ENCODE measurements at places on chromosomes 4 and X.

GRCh38 chr4:127632420-127633403, at the start of gene INTU:
INTU (plus strand) TSS chr4:127632957; CDS start chr4:127633035, 78 bp downstream.
- peak; percentile 98 for DNase-seq

GRCh38 chr4:39363773-39364393, 2.3 kb downstream of the RFC1 start:
- DNase-seq: no peak

- DNase-seq: peak; percentile 43
Measured at GRCh38 chrX:72027024-72027913, 104.4 kb downstream of the RTL5 start.

- DNase-seq: peak; percentile 37
Measured at GRCh38 chrX:124594017-124594651, 247.8 kb downstream of the SH2D1A start.

DNA sequence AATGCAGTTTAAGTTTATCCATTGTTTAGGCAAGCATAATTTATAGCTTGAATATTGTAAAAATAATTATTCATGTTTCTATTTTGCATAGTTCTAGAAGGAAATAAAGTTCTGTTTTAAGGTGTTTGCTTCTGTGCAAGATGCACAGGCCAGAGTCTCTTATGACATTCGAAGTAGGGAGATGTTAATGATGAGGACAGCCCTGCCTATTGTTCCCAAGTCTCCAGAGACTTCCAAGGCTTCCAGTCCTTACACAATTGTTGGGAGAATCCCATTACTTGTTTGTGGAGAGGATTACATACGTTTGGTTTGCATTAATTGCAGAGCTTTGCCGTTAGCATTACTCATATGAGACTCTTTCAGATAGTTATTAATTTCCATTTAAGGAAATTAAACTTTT, 96.2 kb upstream of the ANK2 start:
- DNase-seq: no peak

GRCh38 chrX:114338870-114339269, 245.0 kb upstream of the HTR2C start:
- DNase-seq: no peak

DNA sequence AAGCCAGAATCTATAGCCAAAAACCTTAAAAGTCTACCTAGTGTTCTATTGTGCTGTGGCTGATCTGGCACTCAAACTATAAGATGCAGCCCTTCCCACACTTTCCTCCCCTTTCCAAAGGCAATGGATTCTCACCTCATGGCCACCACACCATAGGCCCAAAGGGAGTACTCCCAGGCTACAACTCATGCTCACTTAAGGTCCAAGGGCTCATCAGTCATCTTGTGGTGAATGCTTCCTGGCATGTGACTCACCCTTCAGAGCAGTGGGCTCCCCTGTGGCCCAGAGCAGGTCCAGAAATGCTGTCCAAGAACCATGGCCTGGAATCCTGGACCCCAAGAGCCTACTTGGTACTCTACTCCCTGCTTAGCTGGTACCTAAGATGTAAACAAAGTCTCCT, 181.0 kb downstream of the CHRDL1 start:
- no peak for DNase-seq

- no peak for DNase-seq
Measured at GRCh38 chrX:34654696-34655490, 2.2 kb downstream of the TMEM47 start.

- DNase-seq: no peak
Measured at GRCh38 chr4:52107745-52108144, 56.6 kb downstream of the SPATA18 start.

DNA sequence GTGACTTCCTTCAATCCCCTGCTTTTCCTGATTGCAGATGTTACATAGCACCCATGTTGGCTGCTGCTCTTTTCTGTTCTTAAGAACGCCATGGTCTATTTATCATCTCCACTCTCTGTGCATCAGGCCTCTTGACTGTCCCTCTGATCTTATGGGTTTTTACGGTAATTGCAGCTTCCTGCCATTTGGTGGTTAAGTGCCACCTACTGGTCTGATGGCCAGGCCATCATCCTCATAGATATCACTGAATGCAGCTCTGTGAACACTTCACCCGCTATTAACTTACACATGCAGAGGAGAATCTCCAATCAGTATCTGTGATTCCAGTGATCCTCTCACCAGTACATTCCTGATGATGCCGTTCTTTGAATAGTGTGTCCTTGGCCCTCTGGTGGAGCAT, 382.4 kb downstream of the TRAM1L1 start:
- DNase-seq: no peak

DNA sequence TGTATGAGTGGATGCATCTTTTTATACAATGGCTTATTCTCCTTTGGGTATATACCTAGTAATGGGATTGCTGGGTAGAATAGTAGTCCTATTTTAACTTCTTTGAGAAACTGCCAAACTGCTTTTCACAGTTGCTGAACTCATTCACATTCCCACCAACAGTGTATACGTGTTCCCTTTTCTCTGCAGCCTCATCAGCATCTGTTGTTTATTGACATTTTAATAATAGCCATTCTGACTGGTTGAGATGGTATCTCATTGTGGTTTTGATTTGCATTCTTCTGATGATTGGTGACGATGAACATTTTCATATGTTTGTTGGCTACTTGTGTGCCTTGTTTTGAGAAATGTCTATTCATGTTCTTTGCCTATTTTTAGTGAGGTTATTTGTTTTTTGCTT, 687.0 kb upstream of the EPHA5 start:
- DNase-seq: peak; percentile 89

DNA sequence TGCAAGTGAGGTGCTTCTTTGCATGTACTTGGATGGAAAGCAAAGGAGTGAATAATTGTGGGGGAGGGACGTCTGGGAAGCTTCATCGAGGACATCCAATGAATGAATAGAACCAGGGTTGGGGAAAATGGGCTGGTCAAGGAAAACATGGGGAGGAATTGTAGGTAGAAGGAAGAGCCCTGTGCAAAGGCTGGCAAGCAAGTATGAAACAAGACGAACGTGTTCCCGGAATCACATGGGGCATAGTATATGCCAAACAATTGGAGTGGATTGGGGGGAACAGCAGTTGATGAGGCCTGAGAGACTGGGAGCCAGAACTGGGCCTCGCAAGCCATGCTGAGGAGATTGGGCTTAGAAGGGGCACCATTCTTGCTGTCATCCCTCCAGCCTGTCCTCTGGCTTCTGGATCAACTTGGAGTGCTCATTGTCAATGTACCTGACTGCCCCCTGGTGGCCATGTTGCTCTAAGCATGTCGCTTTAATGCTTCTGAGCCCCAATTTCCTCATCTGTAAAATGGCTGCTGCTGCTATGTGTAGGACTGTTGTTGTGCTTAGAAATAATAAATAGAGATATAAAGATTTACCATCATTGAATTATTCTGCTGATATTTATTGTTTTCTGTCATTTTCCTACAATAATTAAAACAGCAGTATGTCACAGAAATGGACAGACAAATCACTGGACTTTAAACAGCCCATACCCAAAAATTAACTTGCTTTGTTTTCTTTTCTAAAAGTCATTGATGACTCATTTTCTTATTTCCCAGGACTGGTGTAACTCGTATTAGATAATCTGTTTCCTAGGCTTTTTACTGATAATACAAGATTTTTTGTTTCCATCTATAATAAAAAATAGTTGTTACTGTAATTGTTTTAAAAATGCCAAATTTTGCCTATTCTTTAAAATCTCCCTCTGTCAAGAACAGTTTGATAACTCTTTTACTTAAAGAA, 66.4 kb downstream of the JADE3 start:
- peak; percentile 77 for DNase-seq

GRCh38 chr4:10054571-10055041, 33.3 kb upstream of the SLC2A9 start:
- DNase-seq: no peak

- DNase-seq: peak; percentile 56
Measured at GRCh38 chrX:65679071-65679540, 11.7 kb downstream of the MSN start.

- DNase-seq: no peak
Measured at GRCh38 chr4:76001700-76002099, 5.6 kb downstream of the CXCL9 start.

- no peak for DNase-seq
Measured at GRCh38 chr4:41586675-41587225, 48.8 kb downstream of the LIMCH1 start.

- DNase-seq: peak; percentile 38
Measured at GRCh38 chr4:142840516-142841123, 5.5 kb downstream of the INPP4B start.

- DNase-seq: no peak
Measured at GRCh38 chr4:52841682-52842456, 20.2 kb upstream of the RASL11B start.

- DNase-seq: no peak
Measured at GRCh38 chr4:143643399-143643798, 57.1 kb downstream of the FREM3 start.

GRCh38 chr4:136741468-136741867, 790.8 kb downstream of the PCDH18 start:
- no peak for DNase-seq

DNA sequence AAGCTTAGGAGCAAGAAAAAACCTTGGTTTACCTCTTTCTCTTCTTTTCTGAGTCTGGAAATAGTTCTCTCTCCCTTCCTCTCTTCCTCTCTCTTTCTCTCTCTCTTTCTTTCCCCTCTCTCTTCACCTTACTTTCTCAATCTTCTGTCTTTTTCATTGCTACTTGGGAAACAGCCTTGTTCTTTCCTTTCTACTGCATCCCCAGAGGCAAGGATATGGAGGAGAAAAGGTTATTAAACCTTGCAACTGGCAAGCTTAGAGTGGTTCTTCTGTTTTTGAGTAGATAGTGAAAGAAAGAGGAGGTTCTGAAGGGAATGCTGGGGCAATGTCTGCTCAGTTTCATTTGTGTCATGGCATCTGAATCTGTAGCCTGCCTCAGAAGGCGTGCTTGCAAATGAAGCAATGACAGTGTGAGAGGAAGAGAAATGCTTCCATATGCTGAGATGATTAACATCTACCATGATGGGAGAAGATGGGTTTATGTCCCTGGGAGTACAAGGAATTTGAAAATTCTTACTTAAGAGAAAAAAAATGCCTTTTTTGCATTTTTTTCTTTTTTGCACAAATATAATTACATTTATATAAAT, 190.6 kb downstream of the CEP135 start:
- DNase-seq: no peak

Data from fibroblast of skin of scalp (primary cell).